ENCODE measurements at places on chromosomes 4 and X.

DNA sequence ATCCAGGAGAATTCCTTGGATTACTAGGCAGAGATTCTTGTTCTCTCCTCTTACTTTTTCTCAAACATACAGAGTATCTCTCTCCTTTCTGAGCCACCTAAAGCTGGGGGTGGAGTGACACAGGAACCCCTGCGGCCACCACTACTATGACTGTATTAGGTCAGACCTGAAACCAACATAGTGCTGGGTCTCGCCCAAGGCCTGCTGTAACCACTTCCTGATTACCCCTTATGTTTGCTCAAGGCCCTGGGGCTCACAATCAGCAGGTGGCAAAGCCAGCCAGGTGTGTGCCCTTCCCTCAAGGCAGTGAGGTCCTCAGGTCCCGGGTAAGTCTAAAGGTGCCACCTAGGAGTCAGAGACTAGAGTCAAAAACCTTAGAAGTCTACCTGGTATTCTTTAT is 166.4 kb downstream of the PARM1 start:
- no peak for DNase-seq

GRCh38 chrX:123755107-123755506 is 22.3 kb upstream of the THOC2 start:
- DNase-seq: no peak

DNA sequence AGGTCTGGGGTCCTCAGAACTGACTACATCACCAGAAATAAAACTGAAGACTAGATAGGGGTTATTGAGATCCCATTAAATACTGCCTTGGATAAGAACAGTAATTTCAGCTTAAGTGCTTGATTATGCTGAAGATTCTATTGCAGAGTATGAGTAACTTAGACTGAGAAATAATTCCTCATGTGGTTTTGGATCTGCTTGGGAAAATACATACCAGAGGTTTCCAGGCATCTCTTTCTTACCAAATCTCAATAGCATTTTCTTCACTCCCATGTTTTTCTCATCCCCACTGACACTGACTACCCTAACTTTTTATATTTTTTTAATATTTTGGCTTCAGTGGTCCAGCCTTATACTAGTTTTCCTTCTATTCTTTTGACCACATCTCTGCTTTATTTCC is 92.0 kb upstream of the TEX13D start:
- no peak for DNase-seq

GRCh38 chr4:132707955-132708354 is 441.1 kb upstream of the PCDH10 start:
- no peak for DNase-seq
